ENCODE measurements at places on chromosomes 16 and 17.

DNA sequence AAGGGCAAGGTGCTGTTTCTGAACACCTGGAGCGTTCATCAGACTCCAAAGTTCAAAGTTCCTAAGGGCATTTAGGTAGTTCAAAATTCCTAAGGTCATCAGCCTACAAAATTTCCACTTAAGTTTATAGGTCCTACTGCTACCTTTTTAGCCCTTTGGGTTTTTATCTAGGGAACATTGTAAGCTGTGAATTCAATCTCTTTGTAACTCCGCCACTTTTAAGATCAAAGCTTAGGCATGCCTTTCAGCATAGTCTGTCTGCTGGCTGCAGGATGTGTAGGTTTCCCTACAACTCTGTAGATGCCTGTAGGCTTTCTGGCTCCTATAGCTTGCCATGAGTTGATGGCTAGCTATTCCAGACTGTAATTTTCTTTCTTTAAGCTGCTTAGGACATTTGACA, 291.6 kb downstream of the MAP2K6 start:
- DNase-seq: no peak

- DNase-seq: no peak
Measured at GRCh38 chr17:47862621-47863440, 11.9 kb upstream of the SP6 start.

GRCh38 chr16:68350813-68351350, 40.1 kb downstream of the PRMT7 start:
- DNase-seq: no peak

GRCh38 chr16:7571366-7571765, 238.7 kb downstream of the RBFOX1 start:
- DNase-seq: no peak

Measured in Calu3 (cell line).